Upper lobe of right lung (tissue), 1 donor: ENCODE measurements at places on chromosomes 1 and 21.

- no peak for DNase-seq
Observed at GRCh38 chr1:175735144-175735543, 8.3 kb downstream of the TNR start.

GRCh38 chr1:26287033-26287711 lies 7.3 kb downstream of the SH3BGRL3 start:
- DNase-seq, result no peak

GRCh38 chr1:183372586-183373230 lies 45.5 kb downstream of the NMNAT2 start:
- no peak for DNase-seq

DNA sequence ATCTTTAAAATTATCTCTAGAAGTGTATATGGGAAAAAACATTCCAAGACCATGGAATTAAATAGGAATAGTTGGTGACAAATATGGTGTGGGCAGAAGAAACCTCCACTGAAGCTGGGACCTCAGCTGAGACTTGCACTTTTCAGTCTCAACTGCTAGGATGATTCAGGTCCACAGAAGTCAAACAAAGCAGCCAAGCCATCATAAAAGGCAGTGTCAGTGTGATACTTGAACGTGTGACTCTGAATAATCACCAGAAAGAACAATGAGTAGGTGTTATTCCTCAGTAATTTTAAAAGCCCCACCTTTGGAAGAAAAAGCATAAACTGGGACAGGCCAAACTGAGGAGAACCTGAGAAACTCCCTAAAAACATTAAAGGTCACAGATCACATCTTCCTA lies 90.7 kb downstream of the ZNF281 start:
- no peak for DNase-seq

DNA sequence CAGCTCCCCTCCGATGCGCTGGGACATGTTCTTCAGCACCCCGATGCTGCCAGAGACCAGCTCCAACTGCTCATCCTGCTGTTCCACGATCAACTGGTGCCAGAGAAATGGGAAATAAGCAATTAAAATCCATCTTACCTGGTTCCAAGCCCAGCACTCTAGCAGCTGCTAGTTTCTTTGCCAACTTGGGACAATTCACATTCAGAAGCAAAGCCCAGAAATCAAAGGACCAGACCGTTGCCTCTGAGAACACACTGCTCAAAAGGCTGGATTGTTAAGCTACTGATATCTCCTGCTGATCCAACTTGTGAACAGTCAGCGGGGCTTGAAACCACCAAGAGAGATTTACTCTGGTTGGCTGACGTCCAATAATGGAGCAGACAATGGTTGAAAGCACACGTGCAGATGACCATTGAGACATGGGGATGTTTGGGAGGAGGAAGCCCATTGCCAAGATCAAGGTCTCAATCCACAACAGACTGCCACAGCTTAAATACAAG lies 34.4 kb downstream of the STX6 start:
- DNase-seq, result no peak

DNA sequence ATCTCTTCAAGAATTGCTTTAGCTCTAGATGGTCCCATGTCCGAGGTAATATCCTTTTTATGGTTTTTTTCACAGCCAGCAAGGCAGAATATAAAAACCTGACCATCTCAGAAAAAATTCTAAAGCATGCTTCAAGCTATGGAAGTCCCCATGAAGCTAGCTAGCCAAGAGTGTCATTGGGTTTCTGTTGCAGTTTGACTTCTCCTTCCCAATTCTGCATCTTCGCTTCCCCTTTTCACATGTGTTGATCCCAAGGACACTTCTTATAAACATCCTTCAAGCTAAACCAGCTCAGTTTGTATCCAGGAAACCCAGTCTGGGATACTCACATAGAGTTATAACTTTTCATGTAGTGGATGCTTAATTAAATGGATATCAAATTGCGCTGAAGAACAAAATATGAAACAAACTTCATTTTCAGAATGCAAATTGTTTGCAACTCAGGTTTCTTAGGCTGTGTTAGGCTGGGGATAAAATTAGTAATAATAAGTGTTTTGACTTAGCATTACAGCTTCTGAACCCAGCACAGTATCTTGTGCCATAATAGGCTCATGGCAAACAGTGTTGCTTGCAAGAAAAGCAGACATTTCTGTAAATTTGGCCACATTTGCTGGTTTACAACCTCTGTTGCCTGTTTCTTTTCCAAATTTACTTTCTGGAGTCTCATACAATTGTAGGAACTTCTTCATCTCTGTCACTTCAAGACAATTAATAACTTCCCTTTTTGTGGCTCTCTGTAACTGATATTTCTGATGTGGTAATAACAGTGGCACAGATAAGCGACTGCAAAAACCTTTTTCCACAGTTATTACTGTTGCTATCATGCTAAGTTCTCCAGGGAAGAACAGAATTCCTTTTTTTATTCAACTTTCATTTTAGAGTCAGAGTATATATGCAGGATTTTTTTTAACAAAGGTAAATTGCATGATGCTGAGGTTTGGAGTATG lies 53.2 kb downstream of the NCAM2 start:
- no peak for DNase-seq

DNA sequence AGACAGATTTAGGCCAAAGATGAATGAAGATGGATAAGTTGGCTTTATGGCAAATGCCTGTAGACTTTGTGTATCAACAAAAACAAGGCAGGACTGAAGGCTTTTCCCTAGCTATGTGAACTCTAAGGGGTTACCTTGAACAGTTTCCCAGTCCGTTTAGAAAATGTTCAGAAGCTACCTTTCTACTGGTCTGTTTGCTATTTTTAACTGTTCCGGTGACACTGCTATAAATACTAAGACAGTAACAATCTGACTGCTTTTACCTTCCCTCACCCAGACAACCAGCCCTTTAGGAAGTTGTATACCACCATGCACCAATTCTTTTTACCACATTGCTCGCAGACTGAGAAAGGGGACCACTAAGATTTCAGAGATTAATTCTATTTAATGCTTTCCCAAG lies 102.2 kb downstream of the PHTF1 start:
- no peak for DNase-seq

GRCh38 chr1:13697738-13698137 lies 2.2 kb upstream of the PRDM2 start:
- no peak for DNase-seq

DNA sequence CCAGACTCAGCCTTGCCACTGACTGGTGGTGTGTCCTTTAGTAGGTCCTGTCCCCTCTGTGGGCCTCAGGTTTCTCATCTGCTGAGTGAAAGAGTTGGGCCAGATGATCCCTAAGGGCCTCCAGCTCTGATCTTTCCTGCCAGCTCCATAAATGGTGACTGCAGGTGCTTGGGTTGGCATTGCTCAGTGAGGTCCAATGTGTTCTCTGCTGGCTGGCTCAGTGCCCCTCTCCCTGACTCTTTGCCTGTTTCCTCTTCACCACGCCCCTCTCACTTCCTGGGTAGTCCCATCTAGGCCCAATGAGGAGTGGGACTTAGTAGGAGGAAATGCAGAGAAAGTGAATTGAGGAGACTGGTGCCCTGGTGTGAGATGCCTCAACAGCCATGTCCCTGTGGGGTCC lies 36.6 kb downstream of the UBE2T start:
- no peak for DNase-seq

GRCh38 chr1:68675336-68675735 lies 178.5 kb upstream of the DEPDC1 start:
- no peak for DNase-seq

DNA sequence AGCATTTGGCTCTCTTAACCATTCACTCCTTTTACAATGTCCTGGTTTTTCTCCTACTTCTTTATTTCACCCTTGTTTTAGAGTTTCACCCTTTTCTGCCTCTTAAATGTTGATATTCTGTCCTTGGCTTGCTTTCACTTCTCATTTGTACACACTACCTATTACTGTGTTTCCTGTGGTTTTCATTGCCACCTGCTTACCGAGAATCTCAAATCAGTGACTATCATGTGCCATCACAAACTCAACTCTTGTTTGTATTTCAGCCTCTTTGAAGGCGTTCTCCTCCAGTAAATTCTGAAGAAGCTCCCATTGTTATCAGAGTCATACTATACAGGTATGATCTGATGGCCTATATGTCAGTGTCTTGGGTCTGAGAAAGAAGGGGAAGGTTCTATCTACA lies 65.7 kb downstream of the NPHS2 start:
- DNase-seq, result no peak

DNA sequence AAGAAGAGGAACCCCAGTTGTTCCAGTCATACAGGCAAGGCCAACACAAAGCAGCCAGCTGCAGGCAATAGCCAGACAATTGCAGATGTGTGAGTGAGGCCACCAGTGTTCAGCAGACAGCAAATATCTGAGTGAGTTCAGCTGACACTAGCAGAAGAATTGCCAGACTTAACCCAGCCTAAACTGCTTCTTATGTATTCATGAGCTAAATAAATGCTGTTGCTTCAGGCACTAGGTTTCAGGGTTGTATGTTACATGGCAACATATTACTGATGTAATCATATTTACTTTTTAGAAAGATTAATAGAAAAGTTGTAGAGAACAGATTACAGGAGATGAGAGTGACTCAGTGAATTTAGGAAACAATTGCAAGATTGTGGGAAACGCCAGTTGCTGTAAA lies 129.8 kb upstream of the CHODL start:
- DNase-seq, result no peak

GRCh38 chr1:71521655-71522264 lies 440.9 kb upstream of the ZRANB2 start:
- DNase-seq, result peak; percentile 30

- no peak for DNase-seq
Observed at GRCh38 chr1:58983633-58984245, 199.9 kb upstream of the JUN start.

DNA sequence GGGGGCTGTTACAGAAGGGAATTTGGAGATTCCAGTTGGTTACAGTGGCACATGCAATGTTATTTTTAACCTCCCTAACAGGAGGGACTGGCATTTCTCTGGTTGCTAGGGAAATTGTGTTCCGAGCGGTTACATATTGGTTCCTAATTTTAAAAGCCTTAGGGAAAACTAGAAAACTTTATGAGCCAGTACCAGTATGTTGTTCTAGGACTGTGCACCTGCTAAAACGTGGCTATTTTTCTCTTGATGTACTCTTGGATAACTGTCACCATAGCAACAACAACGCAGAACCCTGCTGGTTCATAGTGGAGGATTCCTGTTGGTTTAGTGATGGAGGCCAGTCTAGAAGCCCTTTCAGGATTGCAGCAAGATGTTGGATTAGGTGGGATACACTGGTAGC lies 68.9 kb upstream of the PGBD5 start:
- no peak for DNase-seq

GRCh38 chr1:13990939-13991338 lies 291.0 kb downstream of the PRDM2 start:
- DNase-seq, result no peak
